Naive thymus-derived CD4-positive, alpha-beta T cell (primary cell): ENCODE measurements at places on chromosomes 7 and 10.
A peak's percentile ranks its signal among the peaks of the same experiment; 100 is the strongest.

- H3K4me1 ChIP-seq = no peaks in the 10 kb centered on the region
- no peaks in the 10 kb centered on the region for H3K27me3 ChIP-seq
- no peaks in the 10 kb centered on the region for H3K36me3 ChIP-seq
- no peak overlapping the region for H3K27ac ChIP-seq
- DNase-seq = no peak
- no peak overlapping the region for H3K4me3 ChIP-seq
Observed at GRCh38 chr10:124252097-124252715, 158.8 kb upstream of the CHST15 start.

DNA sequence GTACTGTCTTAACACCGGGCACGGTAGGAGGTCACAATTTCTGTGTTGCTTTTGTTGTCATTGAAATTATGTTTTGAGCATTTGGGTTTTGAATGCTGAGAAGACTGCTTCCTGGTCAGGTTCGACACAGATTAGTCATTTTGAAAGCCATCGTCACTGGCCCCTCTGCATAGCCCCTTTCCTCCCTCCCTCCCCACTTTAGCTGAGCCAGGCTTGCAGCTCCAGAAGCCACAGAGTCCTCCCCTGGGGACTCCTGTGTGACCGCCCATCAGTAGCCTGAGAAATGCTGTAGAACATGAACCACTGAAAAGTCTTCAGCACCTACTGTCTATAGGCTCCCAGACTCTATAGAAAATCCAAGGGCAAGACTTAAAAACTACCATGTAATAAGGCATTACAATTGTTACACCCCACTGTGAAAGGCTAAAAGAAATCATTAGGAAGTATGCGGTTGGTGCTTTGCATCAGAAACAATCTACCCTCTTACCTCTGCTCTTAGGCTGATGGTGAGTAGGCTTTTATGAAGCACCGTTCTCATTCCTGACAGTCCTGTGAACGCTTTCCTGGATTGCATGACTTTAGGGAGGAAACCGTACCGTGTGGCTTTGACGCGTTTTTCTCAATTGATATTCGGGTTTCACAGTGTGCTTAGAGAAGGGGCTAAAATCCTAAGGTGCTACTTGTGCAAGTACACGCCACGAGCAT is 24.8 kb downstream of the JCAD start:
- no peak overlapping the region for H3K4me3 ChIP-seq
- no peak overlapping the region for H3K27ac ChIP-seq
- no peaks in the 10 kb centered on the region for H3K36me3 ChIP-seq
- DNase-seq = no peak

GRCh38 chr7:99449326-99449725 is 10.6 kb downstream of the CPSF4 start:
- H3K36me3 ChIP-seq = peaks cover 88% of the 10 kb centered on the region
- no peaks in the 10 kb centered on the region for H3K4me1 ChIP-seq
- H3K27ac ChIP-seq = no peak overlapping the region
- no peak for DNase-seq
- H3K27me3 ChIP-seq = no peaks in the 10 kb centered on the region

- H3K27ac ChIP-seq = no peak overlapping the region
- no peak for DNase-seq
- no peak overlapping the region for H3K4me3 ChIP-seq
- H3K27me3 ChIP-seq = no peaks in the 10 kb centered on the region
- no peaks in the 10 kb centered on the region for H3K36me3 ChIP-seq
Observed at GRCh38 chr7:92740700-92741126, 95.7 kb downstream of the CDK6 start.

DNA sequence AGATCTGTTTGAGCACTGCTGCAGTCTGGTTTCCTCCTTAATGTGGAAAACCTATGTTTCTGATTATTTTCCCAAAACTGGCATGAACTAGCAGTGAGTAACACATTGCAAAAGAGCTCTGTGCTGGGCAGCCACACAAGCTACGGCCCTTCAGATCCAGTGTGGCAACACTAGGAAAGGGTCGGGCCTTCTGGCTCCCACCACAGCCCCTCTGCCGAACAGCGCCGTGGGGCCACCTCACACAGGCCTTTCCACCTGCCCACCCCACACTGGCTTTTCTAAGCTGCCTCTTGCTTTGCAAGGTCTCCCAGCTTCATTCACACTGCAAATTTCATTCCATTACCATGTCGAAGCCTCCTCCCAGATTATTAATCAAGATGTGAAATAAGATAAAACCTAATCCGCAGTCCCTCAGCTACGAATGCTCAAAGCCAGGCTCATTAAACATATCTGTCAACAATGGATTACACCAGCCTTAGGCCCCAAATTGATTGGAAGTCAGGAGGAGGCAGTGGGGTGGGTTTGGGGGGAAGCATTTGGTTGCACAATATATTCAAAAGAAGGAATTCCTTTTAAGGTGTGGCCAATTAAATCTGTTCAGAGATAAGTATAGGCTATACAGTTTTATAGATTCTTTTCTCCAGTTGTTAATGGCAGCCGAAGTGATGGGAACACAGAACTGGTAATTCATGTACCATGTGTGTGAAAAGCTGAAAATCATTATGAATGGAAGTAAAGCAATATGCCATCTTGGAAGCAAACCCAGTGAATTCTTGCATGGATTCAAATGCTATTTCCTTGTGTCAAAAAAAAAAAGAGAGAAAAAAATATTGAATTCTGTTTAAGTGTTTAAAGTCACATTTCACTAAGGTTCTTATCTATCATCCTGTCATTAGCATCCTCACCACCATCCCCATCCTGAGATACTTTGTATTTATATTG is 223.7 kb downstream of the MTERF1 start:
- no peak overlapping the region for H3K4me3 ChIP-seq
- no peaks in the 10 kb centered on the region for H3K4me1 ChIP-seq
- no peaks in the 10 kb centered on the region for H3K27me3 ChIP-seq
- H3K27ac ChIP-seq = no peak overlapping the region

DNA sequence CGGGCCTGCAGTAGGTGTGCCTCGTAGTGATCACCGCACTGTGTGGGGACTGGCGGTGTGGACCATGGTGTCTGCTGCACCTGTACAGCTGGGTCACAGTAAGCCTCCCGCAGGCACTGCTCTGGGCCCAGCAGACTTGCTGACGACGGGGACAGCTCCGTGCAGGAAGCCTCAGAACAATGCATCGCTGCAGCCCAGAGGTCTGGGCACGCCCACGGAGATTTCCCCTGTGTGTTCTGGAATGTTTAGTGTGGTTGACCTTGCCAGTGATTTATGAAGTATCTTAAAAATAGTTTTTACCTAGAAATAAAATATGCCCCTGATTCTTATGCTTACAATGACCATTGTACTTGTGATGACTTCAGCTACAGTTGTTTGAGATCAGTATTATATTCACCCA is 59.1 kb upstream of the ZNF32 start:
- H3K27ac ChIP-seq = no peak overlapping the region
- no peak for DNase-seq
- no peaks in the 10 kb centered on the region for H3K4me1 ChIP-seq
- H3K4me3 ChIP-seq = no peak overlapping the region
- no peaks in the 10 kb centered on the region for H3K27me3 ChIP-seq

GRCh38 chr10:102281102-102281487 is 35.8 kb downstream of the GBF1 start:
- H3K4me3 ChIP-seq = no peak overlapping the region
- H3K27ac ChIP-seq = peak overlapping the region; percentile 3
- no peak for DNase-seq
- H3K36me3 ChIP-seq = no peaks in the 10 kb centered on the region

GRCh38 chr7:49099587-49100326 is 175.4 kb downstream of the CDC14C start:
- no peak for DNase-seq
- H3K27ac ChIP-seq = no peak overlapping the region
- H3K36me3 ChIP-seq = no peaks in the 10 kb centered on the region
- H3K4me1 ChIP-seq = no peaks in the 10 kb centered on the region
- no peak overlapping the region for H3K4me3 ChIP-seq
- H3K27me3 ChIP-seq = no peaks in the 10 kb centered on the region

- no peaks in the 10 kb centered on the region for H3K4me1 ChIP-seq
- no peak overlapping the region for H3K4me3 ChIP-seq
- no peaks in the 10 kb centered on the region for H3K36me3 ChIP-seq
- no peaks in the 10 kb centered on the region for H3K27me3 ChIP-seq
- H3K27ac ChIP-seq = no peak overlapping the region
Observed at GRCh38 chr7:91280604-91281003, 16.4 kb downstream of the FZD1 start.

- DNase-seq = no peak
- H3K36me3 ChIP-seq = no peaks in the 10 kb centered on the region
- H3K4me1 ChIP-seq = no peaks in the 10 kb centered on the region
- H3K4me3 ChIP-seq = no peak overlapping the region
- no peak overlapping the region for H3K27ac ChIP-seq
Observed at GRCh38 chr10:77857272-77857671, 69.3 kb downstream of the DLG5 start.

DNA sequence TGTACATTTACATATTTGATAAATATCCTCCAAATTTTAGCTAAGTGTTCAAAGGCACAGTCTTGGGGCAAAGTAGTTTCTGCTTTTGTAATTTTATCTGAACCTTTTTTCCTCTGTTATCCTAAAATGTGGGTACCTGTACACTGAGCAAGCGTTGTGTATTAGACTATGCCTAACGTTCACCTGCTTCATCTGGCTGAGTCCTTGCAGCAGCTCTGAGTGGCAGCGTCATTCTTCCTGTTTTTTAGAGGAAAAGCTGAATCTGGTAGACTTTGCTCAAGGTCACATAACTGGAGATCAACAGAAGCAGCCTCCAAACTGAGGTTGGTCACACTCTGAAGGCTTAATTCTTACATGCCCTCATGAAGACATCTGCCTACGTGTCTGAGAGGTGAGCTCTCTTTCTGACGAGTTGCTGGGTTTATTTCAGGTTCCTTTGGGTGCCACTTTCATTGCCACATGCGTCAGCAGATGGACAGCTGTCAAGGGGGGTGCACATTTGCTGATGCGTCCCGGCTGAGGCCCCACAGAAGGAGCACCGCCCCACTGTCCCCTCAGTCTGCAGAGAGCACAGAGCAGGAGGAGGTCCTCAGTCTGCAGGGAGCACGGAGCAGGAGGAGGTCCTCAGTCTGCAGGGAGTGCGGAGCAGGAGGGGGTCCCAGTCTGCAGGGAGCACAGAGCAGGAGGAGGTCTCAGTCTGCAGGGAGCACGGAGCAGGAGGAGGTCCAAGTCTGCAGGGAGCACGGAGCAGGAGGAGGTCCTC is 406.5 kb upstream of the SHH start:
- H3K36me3 ChIP-seq = no peaks in the 10 kb centered on the region
- no peak overlapping the region for H3K27ac ChIP-seq
- no peak overlapping the region for H3K4me3 ChIP-seq

DNA sequence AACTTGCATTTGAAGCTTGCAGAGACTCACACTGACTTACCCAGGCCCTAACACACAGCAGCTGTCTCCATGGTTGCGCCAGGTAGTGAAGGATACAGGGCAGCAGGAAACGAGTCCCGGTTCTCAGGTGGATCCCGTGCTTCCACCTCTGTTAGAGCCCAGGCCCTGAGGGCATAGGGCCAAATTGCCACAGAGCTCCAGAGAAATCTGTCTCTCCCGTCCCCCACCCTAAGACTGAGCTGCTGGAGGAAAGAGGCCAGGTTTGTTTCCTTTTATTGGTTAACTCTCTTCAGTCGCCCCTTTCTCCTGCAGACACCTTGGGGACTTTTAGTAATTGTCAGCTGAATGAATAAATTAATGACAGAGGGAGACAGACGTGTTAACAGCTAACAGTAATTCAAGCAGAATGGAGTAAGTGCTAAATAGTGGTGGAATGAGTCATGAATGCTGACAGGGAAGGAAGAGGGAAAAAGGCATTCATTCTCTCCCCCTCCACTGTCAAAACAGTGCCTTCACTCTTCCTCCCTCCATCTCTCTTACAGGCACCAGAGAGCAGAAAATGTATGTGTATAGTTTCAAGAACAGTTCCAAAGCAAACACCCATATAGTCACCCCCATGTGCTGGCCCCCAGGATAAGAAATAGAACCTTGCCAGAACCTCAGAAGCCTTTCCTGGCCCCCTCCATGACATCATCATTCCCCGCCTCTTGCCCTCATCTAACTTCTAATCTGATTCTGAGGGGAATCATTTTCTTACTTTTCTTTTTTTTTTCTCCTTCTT is 16.8 kb upstream of the DLG5 start:
- no peaks in the 10 kb centered on the region for H3K4me1 ChIP-seq
- no peak for DNase-seq
- H3K27me3 ChIP-seq = no peaks in the 10 kb centered on the region
- no peak overlapping the region for H3K27ac ChIP-seq
- no peak overlapping the region for H3K4me3 ChIP-seq

DNA sequence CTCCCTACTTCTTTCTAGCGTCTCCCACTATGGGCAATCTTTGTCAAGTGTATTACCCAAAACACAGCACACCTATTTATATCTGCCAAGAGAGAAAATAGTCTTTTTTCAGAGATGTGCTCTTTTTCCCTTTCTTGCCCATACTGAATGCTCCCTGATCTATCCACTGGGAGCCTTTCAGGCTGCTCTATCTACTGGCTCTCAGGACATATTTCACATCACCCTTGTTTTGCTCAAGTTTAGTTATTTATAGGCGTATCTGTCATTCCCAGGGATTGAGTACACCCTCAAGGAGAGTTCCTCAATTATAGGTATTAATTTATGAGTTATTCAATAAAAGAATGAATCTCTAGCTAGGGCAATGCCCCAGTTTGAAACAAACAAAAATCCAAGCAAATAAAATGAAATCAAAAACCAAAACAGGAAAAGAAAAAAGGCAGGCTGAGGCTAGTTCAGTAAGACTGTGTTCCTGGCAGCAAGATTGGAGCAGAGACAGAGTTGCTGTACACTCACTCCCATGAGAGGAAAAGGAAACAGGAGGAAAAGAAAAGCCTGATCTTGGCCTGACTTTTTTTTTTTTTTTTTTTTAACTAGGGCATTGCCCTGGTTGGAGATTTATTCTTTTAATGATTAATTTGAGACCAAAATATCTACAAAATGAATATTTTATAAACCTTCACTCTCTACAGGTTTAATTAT is 665.9 kb upstream of the PCDH15 start:
- no peaks in the 10 kb centered on the region for H3K4me1 ChIP-seq
- DNase-seq = no peak
- H3K36me3 ChIP-seq = no peaks in the 10 kb centered on the region
- no peak overlapping the region for H3K4me3 ChIP-seq
- no peaks in the 10 kb centered on the region for H3K27me3 ChIP-seq

- no peaks in the 10 kb centered on the region for H3K4me1 ChIP-seq
- no peaks in the 10 kb centered on the region for H3K36me3 ChIP-seq
- DNase-seq = no peak
- no peaks in the 10 kb centered on the region for H3K27me3 ChIP-seq
- H3K27ac ChIP-seq = no peak overlapping the region
Observed at GRCh38 chr10:4028027-4028471, 243.0 kb upstream of the KLF6 start.

DNA sequence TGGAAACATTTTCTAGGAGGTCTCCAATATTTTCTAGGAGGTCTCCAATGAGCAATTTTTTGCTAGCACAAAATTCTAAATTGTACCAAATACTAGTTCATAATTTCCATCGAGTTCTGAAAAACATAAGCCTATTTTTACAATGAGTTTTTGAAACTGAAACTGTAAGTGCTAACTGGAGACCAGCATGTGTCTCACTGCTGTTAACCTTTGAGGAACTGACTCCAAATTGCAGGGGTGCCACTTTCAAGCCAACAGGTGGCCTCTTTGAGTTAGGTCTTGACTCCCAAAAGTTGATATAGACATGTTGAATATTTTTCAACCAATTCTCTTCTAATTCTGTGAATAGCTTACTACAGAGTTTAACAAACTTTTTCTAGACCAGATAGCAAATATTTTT is 58.8 kb downstream of the CAV1 start:
- H3K4me3 ChIP-seq = no peak overlapping the region
- no peak overlapping the region for H3K27ac ChIP-seq
- no peak for DNase-seq
- H3K27me3 ChIP-seq = no peaks in the 10 kb centered on the region
- H3K4me1 ChIP-seq = no peaks in the 10 kb centered on the region
- no peaks in the 10 kb centered on the region for H3K36me3 ChIP-seq
